ENCODE measurements at places on chromosomes 11 and 22. TPM values are rescaled to one million over a fixed set of nuclear protein-coding genes. Genes with fewer than 3 reads are reported as not detected.

DNA sequence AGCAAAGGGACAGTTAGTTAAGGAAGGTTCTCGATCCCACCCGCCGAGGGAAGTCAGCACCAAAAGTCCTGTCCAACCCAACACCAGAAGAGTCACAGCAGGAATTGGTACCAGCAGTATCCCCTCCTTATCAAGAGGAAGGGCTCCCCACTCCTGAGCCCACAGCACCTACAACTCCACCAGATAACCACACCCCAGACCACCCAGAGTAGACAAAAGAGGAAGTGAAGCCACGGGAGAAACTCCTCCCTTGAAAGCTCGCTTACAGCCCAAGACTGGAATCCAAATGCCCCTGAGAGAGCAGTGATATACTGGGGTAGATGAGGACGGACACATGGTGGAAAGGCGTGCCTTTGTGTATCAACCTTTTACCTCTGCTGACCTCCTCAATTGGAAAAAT is 7.3 kb upstream of the CD5 start:
- no peaks in the 10 kb centered on the region for H3K36me3 ChIP-seq
- no peak overlapping the region for H3K4me3 ChIP-seq
- H3K27ac ChIP-seq: no peak overlapping the region
- no peaks in the 10 kb centered on the region for H3K27me3 ChIP-seq
- peaks cover 8% of the 10 kb centered on the region for H3K4me1 ChIP-seq

DNA sequence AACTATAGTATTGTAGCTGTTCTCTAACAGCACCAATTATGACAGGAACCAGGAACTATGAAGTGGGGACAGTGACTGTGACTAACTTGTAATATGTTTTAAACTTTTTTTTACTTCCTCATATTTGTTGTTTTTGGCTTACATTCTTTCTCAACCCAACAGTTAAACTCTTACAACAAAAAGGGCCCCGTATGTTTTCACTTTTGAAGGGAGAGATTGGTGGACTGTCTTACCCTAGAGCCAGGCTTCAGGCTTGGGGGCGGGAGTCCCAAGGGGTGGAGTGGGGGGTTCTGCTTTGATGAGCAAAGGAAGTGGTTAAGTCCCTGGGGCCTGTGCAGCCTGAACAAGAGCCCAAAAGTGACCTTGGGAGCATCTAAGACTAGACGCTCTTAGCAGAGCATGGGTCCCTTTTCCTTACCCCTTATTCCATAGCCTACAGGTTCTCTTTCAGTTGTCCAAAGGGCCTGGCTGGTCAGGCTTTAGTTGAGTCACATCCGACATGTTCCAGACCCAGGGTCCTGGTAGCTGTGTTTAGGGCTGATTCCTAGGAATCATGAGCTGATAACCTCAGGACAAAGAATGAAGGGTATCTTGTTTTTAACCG is 38.8 kb downstream of the STIM1 start:
- H3K36me3 ChIP-seq: no peaks in the 10 kb centered on the region
- H3K27ac ChIP-seq: peak overlapping the region; percentile 17
- H3K27me3 ChIP-seq: no peaks in the 10 kb centered on the region
- no peaks in the 10 kb centered on the region for H3K4me1 ChIP-seq

DNA sequence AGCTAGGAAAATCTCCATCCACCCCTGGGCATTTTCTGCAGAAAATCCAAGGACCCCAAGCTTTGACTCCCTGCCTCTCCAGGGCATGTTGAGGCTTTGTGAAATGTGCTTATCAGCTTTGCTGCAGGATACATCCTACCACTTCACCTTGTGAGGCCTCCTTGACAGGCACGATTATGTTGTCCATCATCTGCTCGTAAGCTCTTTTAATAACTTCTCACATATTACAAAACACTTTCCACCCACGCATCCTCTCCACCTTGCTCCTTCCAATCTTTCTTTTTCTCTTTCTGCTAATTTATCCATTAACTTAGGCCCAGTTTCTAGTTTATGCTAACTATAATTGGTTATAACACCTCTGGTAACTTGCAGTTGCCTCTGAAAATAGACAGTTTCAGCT is 147.0 kb upstream of the MTNR1B start:
- no peak for DNase-seq
- no peaks in the 10 kb centered on the region for H3K4me1 ChIP-seq
- H3K27me3 ChIP-seq: no peaks in the 10 kb centered on the region
- no peak overlapping the region for H3K4me3 ChIP-seq

DNA sequence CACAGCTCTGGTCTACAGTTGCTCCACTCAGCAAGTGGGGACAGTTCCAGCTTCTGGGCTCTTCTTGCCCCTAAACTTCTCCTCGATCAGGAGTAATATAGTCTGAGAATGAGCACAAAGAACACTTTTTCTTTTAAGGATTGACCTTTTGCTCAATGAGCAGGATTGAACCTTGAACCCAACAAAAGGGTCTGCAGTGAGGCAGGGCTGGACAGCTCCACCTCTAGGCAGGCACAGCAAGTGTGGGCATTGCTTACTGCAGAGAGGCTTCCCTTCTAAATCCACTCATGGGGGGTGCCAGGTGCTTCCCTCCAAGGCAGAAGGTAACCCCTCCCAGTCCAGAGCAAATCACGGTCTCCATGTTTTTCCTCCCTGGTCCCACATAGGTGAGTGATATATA is 279.5 kb downstream of the ST3GAL4 start:
- peaks cover 22% of the 10 kb centered on the region for H3K27me3 ChIP-seq
- H3K36me3 ChIP-seq: no peaks in the 10 kb centered on the region
- H3K27ac ChIP-seq: no peak overlapping the region
- DNase-seq: no peak
- no peaks in the 10 kb centered on the region for H3K4me1 ChIP-seq

DNA sequence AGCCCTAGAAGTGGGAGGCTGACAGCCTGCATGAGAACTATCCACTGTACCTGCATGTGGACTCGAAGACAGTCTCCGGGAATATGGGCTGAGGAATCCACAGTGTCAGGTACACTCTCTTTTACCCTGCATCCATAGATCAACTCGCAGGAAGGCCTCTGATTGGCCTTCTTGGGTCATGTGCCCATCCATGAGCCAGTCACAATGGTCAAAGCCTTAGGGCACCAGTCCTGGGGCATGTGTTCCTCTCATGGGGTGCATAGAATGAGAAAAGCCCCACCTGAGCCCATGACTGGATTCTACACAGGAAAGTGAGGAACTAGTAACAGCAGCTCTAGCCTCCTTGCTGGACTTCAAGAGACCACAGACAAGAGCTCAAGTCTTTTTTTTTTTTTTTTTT is 10.6 kb downstream of the ART1 start:
- no peak overlapping the region for H3K4me3 ChIP-seq
- H3K27me3 ChIP-seq: no peaks in the 10 kb centered on the region
- H3K36me3 ChIP-seq: no peaks in the 10 kb centered on the region
- H3K27ac ChIP-seq: no peak overlapping the region
- H3K4me1 ChIP-seq: no peaks in the 10 kb centered on the region
- DNase-seq: no peak

DNA sequence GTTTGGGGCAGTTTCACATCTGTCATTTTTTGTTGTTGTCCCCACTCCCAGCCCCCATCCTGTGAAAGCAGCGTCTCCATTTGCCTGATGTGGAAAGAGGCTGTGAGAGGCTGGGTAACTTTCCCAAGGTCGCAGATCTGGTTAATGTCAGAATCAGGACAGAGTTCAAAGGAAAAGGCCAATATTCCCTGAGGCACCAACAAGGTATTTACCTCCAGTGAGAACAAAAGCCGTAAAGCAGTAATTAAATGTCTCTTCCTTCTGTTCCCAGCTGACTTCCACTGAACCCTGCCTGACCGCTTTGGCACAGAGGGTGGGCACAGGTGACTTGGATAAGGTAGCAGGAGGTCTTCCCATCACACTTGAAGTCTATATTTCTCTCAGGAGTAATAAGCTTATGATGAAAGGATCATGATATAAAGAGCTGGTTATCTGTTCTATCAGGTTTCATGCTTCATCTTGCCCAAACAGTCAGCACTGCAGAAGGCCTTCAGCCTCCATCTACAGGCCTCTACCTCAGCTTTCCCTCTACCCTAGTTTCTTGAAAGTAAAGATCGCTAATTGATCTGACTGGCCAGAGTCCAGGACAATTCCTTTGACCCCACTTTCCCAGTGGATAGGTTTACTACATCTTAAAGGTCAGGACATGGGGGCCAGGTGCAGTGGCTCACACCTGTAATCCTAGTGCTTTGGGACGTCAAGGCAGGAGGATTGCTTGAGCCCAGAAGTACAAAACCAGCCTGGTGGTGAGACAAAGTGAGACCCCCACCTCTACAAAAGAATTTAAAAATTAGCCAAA is 9.4 kb downstream of the C11orf91 start:
- H3K27ac ChIP-seq: peak overlapping the region; percentile 84
- peaks cover 65% of the 10 kb centered on the region for H3K4me1 ChIP-seq
- H3K36me3 ChIP-seq: no peaks in the 10 kb centered on the region
- H3K27me3 ChIP-seq: no peaks in the 10 kb centered on the region

DNA sequence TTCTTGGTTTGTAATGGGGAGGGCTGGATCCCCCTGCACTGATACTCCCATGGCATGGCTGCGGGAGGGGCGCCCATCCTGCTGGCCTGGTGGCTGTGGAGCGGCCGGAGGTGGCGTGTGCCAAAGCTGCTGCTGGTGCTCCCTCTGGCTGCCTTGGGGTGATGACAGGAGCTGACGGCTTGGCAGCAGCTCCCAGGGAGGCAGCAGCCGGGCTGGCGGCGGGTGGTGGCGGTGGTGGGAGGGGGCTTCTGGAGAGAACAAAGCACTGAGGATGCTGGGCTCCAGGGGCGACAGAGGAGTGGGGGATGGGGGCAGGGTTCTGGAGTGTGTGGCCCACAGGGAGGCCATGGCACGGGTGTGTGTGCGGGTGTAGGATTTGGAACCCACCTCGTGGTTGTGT is 11.4 kb upstream of the MPPED1 start:
- H3K27me3 ChIP-seq: peaks cover 50% of the 10 kb centered on the region
- DNase-seq: no peak
- no peak overlapping the region for H3K4me3 ChIP-seq
- no peak overlapping the region for H3K27ac ChIP-seq

- H3K36me3 ChIP-seq: no peaks in the 10 kb centered on the region
- H3K4me1 ChIP-seq: no peaks in the 10 kb centered on the region
- H3K27me3 ChIP-seq: no peaks in the 10 kb centered on the region
- DNase-seq: no peak
- peak overlapping the region; percentile 60 for H3K4me3 ChIP-seq
- peak overlapping the region; percentile 80 for H3K27ac ChIP-seq
Measured at GRCh38 chr11:101915791-101916291, 481 bp downstream of the ANGPTL5 start.

DNA sequence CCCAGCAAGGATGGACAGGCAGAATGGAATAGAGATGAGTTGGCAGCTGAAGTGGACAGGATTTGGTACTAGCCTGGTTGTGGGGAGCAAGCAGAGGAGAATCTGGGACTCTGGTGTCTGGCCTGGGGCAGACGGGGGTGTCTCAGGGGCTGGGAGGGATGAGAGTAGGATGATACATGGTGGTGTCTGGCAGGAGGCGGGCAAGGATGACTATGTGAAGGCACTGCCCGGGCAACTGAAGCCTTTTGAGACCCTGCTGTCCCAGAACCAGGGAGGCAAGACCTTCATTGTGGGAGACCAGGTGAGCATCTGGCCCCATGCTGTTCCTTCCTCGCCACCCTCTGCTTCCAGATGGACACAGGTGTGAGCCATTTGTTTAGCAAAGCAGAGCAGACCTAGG is 2.3 kb downstream of the GSTP1 start:
- H3K36me3 ChIP-seq: no peaks in the 10 kb centered on the region
- H3K27me3 ChIP-seq: no peaks in the 10 kb centered on the region
- H3K27ac ChIP-seq: no peak overlapping the region
- no peak for DNase-seq

DNA sequence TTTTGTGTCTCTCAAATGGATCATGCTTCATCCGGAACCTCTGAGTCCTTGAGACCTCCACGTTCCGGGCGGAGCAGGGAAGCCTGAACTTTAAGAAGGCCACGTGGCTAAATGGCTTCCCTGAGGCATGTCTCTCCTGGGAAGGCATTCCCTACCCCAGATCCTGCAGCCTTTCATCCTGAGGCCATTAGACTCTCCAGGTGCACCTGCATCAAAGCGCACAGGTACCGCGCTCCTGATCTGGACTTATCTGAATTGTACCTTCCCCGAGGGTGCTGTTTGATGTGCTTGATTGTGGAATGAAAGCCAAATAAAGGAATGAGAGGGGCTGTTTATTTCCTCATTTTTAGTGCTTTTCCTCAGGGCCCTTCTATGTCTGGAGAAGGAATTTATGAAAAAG is 22.5 kb downstream of the C22orf31 start:
- peaks cover 21% of the 10 kb centered on the region for H3K4me1 ChIP-seq
- H3K27ac ChIP-seq: no peak overlapping the region
- no peaks in the 10 kb centered on the region for H3K36me3 ChIP-seq
- no peak for DNase-seq

DNA sequence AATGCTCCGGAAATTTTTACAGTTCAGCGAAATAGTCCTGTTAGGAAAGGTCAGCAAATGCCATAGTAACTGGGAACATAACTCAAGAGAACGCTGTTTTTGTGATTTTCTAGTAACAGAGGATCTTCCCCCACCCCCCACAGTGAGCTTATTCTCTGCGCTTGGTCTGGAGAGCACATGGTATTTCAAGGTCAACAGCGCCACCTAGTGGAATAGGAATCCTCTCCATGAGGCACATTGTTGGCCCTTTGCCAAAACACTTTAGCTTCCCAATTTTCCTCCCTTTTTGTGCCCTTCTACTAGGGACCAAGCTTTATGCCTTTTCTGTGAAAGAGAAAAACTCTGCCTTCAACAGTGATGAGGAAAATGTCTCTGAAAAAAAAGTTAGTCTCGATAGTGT is 13.2 kb upstream of the OR4C12 start:
- no peaks in the 10 kb centered on the region for H3K36me3 ChIP-seq
- no peaks in the 10 kb centered on the region for H3K27me3 ChIP-seq
- DNase-seq: no peak
- H3K4me3 ChIP-seq: no peak overlapping the region
- H3K4me1 ChIP-seq: no peaks in the 10 kb centered on the region

GRCh38 chr11:130243816-130244215 is 70.9 kb downstream of the ZBTB44 start:
- DNase-seq: no peak
- no peaks in the 10 kb centered on the region for H3K4me1 ChIP-seq
- no peaks in the 10 kb centered on the region for H3K36me3 ChIP-seq
- no peak overlapping the region for H3K27ac ChIP-seq
- no peak overlapping the region for H3K4me3 ChIP-seq
- no peaks in the 10 kb centered on the region for H3K27me3 ChIP-seq

DNA sequence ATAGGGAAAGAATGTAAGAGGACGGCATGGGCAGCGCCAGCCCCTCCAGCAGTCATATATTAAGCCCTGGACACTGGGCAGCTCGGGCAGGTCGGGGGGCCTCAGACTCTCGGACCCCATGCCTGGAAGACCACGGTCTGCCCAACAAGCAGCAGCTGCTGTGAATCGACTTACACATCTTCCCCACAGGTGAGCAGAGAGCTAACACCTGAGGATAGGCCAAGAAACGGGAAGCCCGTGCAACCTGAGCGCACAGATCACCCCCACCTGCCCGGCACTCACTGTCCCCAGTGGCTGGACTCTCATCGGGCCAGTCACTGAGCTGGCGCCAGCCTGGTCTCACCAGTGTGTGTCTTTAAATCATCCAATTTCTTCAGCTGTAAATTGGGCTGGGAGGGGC is 4.7 kb upstream of the TCF20 start:
- no peak overlapping the region for H3K27ac ChIP-seq
- H3K36me3 ChIP-seq: no peaks in the 10 kb centered on the region
- H3K27me3 ChIP-seq: peaks cover 13% of the 10 kb centered on the region
- no peak overlapping the region for H3K4me3 ChIP-seq
- no peaks in the 10 kb centered on the region for H3K4me1 ChIP-seq

The TRAPPC4 gene
- 57.1 TPM for total RNA-seq

The TRIM51 gene
- total RNA-seq: not detected

The HMGXB4 gene
- total RNA-seq: 19.8 TPM

The MAJIN gene
- not detected for total RNA-seq

The BACE1 gene
- total RNA-seq: 24.1 TPM

The ANO1 gene
- total RNA-seq: 4.9 TPM

The OR5P2 gene
- 2.3 TPM for total RNA-seq
